ENCODE measurements at places on chromosomes 2 and 18.
A peak's percentile ranks its signal among the peaks of the same experiment; 100 is the strongest.

DNA sequence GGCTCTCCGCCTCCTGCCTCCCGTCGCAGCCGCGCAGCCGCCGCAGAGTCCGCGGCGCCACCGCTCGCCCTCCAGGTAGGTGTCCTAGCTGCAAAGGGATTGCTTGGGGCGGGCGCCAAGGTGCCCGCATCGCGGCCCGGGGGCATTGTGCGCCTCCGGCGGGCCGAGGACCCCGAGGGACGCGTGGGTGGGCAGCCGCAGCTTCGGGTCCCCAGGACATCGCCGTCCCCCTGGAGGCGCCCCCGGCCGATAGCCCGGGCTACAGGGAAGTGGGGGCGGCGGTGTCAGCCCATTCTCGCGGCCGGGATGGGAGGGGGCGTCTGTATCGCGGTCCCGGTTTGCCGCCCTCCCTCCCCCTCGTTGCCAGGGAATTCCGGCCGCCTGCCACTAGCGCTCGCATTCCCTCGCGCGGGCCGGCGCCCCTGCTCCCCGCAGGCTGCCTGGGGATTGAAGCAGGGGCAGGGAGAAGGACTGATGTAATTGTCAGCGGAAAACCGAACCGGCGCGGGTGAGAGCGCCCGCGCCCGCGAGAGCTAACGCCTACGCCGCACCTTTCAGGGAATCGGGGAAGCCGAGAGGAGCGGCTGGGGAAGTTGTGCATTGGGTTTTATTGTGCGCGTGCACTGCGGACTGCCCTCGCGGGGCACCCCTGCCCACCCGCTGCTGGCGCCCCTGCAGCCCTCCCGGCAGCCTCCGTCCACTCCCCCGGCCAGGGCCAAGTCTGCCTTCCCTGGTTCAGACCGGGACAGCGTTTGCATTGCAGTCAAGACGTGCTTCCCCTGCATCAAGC is 483 bp downstream of the OSBPL6 start:
- H3K4me3 ChIP-seq, result peak overlapping the region; percentile 80
- H3K4me1 ChIP-seq, result peaks cover 19% of the 10 kb centered on the region
- no peak for DNase-seq
- no peaks in the 10 kb centered on the region for H3K36me3 ChIP-seq

DNA sequence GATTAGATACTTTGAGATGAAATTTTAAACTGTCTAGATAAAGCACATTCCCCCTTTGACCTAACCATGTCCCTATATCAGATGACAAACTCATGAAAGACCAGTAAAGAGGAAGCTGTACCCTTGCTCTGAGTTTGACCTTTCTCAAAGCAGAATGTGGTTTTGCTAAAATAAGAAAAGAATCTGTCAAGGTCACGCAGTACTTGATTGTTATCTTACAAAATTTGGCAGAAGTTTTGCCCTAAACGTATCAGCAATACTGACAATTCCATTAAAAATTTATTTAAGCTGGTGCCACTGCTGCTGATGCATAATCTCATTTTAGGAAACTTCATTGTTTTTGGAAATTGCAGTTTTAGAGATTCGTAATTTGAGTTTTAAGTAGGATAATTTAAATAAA is 31.2 kb upstream of the GALM start:
- no peak overlapping the region for H3K27ac ChIP-seq
- H3K27me3 ChIP-seq, result no peaks in the 10 kb centered on the region
- DNase-seq, result no peak
- no peaks in the 10 kb centered on the region for H3K36me3 ChIP-seq
- peaks cover 5% of the 10 kb centered on the region for H3K4me1 ChIP-seq

DNA sequence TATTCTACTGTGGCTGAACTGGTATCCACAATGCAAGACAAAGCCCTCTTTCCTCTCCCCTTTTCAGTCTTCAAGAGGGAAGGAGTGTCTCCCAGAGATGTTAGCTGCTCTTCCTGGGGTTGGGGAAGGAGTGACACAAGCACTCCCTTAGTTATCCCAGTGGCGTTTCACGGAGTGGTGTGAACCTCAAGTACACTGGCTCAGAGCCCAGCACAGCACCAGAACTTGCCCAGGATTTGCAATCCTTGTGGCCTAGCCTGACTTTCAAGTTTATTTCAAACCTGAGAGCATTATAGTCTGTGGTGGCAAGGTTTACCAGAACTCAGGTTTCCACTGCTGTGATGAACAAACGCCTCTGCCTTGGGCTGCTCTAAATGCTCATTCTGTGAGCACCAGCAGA is 162.5 kb downstream of the CCDC102B start:
- H3K27ac ChIP-seq, result no peak overlapping the region
- no peaks in the 10 kb centered on the region for H3K27me3 ChIP-seq
- H3K4me1 ChIP-seq, result no peaks in the 10 kb centered on the region
- DNase-seq, result no peak
- no peaks in the 10 kb centered on the region for H3K36me3 ChIP-seq

DNA sequence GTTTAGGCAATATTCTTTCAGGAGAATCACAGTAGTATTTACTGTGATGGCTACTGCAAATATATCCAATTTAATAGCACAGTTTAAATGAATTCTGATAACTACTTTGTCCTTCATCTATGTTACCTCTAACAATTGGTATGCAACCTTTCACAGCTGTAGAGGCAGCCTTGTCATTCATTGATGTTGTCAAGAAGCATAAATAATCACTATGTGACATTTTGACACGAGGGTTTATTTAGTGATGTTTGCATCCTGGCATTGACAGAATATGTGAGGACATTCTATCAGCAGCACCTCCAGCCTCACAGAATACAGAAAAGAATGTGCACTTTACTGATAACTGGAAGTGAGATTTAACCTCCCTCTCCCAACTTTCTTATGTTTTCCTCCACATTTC is 9.3 kb upstream of the KCNJ3 start:
- DNase-seq, result no peak
- no peaks in the 10 kb centered on the region for H3K4me1 ChIP-seq
- H3K27ac ChIP-seq, result no peak overlapping the region
- H3K4me3 ChIP-seq, result no peak overlapping the region

DNA sequence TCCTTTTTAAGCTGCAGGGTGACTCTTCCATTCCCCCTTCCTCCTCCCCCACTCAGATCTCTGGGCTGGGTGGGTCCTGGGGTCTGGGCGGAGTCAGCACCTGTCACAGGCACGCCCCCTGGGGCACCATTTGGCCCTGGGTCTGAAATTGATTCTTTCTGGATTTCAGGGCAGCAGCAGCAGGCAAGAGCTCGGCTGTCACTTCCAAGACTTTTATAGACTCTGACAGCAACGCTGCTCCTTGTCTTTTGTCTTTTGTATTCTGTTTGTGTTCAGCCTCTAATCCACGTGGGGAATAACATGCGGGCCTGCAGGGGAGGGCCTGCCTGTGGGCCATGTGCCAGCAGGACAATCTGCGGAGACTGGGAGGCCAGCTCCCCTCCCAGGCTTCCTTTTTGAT is 3.9 kb downstream of the BOD1L2 start:
- no peak for DNase-seq
- no peak overlapping the region for H3K27ac ChIP-seq
- H3K4me1 ChIP-seq, result no peaks in the 10 kb centered on the region
- H3K36me3 ChIP-seq, result no peaks in the 10 kb centered on the region
- H3K27me3 ChIP-seq, result peaks cover 23% of the 10 kb centered on the region

DNA sequence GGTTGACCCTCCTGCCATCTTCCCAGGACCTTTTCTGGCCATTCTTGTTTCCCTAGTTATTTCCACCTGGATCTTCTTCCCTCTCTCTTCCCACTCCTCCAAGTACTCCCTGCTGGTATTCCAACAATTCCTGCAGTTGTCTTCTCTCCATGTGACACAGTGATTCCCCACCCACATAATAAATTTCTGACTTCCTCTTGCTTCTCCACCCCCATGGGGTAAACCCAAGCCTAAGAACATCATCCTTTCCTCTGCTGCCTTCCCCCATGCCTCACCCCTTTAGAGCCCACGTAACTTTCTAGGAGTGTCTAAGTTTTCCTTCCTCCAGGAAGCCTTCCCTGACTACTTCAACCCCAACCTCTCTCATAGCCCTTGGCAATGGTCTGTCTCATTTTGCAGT is 72.6 kb downstream of the CELF4 start:
- no peak for DNase-seq
- no peak overlapping the region for H3K27ac ChIP-seq
- H3K4me1 ChIP-seq, result no peaks in the 10 kb centered on the region
- peaks cover 22% of the 10 kb centered on the region for H3K27me3 ChIP-seq

GRCh38 chr2:37683241-37683640 is 11.8 kb upstream of the CDC42EP3 start:
- no peak for DNase-seq
- no peak overlapping the region for H3K27ac ChIP-seq
- H3K27me3 ChIP-seq, result no peaks in the 10 kb centered on the region
- no peaks in the 10 kb centered on the region for H3K36me3 ChIP-seq

DNA sequence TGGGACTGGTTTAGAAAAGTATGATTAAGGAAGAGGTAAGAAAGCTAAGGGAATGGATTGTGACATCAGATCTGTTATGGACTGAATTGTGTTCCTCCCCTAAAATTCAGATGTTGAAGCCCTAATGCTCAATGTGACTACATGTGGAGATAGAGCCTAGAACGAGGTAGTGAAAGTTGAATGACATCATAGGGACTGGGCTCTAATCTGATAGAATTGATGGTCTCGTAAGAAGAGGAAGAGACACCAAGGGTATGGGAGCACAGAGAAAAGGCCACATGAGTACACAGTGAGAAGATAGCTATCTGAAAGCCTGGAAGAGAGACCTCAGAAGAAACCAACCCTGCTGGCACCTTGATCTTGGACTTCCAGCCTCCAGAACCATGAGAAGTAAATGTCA is 178.3 kb downstream of the TRIB2 start:
- H3K36me3 ChIP-seq, result no peaks in the 10 kb centered on the region
- DNase-seq, result no peak
- H3K27me3 ChIP-seq, result no peaks in the 10 kb centered on the region
- no peak overlapping the region for H3K27ac ChIP-seq
- H3K4me3 ChIP-seq, result no peak overlapping the region

DNA sequence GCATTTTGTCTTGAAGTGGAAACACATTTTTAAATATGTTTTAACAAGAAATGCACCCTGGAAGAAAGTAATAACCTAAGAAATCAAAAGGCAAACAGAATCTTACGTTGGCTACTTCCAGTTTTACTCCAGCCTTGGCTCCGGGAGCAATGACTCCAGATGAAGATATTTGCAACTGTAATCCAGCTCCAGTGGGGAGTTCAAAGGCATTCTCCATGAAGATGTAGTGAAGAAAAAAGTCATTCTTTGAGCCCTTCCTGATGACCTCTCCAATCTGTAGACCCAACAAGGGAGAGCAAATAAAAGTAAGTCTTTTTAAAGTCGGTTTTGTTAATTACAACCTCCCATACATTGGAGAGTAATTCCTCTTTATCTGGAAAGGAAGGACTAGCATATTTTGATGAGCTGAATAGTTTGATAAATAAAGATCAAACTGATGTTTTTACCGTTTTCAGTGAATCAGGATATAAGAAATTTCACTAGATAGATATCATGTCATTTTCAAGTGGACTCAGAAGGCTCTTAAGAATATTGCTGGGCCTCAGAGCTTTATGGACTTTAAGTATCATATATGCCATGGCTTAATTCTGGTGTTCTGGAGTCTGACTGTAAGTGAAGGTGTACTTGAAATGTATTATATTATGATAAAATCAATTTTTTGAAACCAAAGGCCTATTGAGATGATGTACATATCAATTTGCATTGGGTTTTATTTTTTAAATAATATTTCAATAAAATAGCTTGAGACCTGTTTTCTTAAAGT is 20.3 kb downstream of the APOB start:
- no peak overlapping the region for H3K4me3 ChIP-seq
- H3K36me3 ChIP-seq, result no peaks in the 10 kb centered on the region
- DNase-seq, result no peak

- H3K36me3 ChIP-seq, result no peaks in the 10 kb centered on the region
- no peak for DNase-seq
- no peak within 1 kb of the TSS for H3K27ac ChIP-seq
- H3K4me1 ChIP-seq, result peaks cover 5% of the 10 kb centered on the region
- no peak within 1 kb of the TSS for H3K4me3 ChIP-seq
Observed at GRCh38 chr18:37565101-37565976, at the start of gene CELF4. Gene CELF4, minus strand, starts transcription at chr18:37565798.

GRCh38 chr2:74407682-74408081 is 13.7 kb downstream of the C2orf81 start:
- H3K36me3 ChIP-seq, result no peaks in the 10 kb centered on the region
- no peak for DNase-seq
- H3K27ac ChIP-seq, result no peak overlapping the region

DNA sequence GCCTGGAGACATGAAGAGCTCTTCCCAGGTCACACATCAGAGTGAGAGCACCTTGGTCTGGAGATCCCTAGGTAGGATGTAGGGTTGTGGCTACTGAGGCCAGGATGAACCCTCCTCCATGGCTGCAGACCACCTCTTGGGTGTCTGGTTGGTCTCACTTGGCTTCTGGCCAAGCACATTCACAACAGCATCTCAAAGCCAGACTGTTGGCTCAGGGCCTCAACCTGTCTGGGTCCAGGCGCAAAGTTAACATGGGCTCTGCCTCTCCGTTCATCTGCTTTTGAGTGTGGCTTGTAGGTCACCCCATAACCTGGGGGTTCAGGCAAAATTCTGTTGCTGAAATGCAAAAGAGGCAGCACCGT is 40.1 kb downstream of the RHOB start:
- H3K27ac ChIP-seq, result no peak overlapping the region
- peaks cover 71% of the 10 kb centered on the region for H3K27me3 ChIP-seq
- H3K4me3 ChIP-seq, result no peak overlapping the region
- DNase-seq, result no peak

DNA sequence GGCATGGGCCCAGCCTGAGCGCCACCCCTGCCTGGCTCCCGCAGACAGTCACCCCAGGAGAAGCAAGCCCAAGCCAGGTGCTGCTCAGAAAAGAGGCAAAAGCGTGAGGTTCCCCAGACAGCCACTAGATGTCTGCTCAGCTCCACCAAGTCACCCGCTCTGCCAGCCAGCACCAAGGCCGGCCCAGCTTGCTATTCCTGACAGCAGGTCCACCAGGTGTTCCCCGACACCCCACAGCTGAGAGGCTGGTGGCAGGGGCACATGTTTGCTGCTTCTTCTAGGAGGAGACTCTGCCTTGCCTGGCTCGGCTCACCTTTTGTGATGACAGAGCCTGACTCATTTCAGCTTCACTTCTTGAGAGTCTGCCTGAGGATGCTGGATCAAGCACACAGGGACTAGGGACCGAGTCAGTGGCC is 206.7 kb downstream of the MGAT5 start:
- H3K27me3 ChIP-seq, result peaks cover 77% of the 10 kb centered on the region
- no peak overlapping the region for H3K4me3 ChIP-seq
- no peak overlapping the region for H3K27ac ChIP-seq
- H3K36me3 ChIP-seq, result no peaks in the 10 kb centered on the region
- DNase-seq, result peak; percentile 40

- no peak for DNase-seq
- H3K27me3 ChIP-seq, result no peaks in the 10 kb centered on the region
- H3K27ac ChIP-seq, result no peak overlapping the region
- H3K4me3 ChIP-seq, result no peak overlapping the region
Observed at GRCh38 chr2:188519136-188519535, 227.5 kb downstream of the GULP1 start.

- H3K27ac ChIP-seq, result no peak overlapping the region
- H3K4me3 ChIP-seq, result no peak overlapping the region
- H3K27me3 ChIP-seq, result no peaks in the 10 kb centered on the region
- DNase-seq, result no peak
- H3K4me1 ChIP-seq, result no peaks in the 10 kb centered on the region
Observed at GRCh38 chr2:212264187-212264586, 274.4 kb downstream of the ERBB4 start.

- DNase-seq, result no peak
- H3K27ac ChIP-seq, result peak overlapping the region; percentile 34
- H3K27me3 ChIP-seq, result no peaks in the 10 kb centered on the region
- H3K36me3 ChIP-seq, result no peaks in the 10 kb centered on the region
- no peak overlapping the region for H3K4me3 ChIP-seq
- H3K4me1 ChIP-seq, result peaks cover 42% of the 10 kb centered on the region
Observed at GRCh38 chr2:177731384-177731783, 338.8 kb downstream of the AGPS start.

Measured in K562 (cell line).